ENCODE measurements at places on chromosomes 11 and 22.
A peak's percentile ranks its signal among the peaks of the same experiment; 100 is the strongest.

- no peak for DNase-seq
Measured at GRCh38 chr22:40121461-40121860, 56.3 kb upstream of the TNRC6B start.

- no peak for DNase-seq
Measured at GRCh38 chr11:62546929-62547625, 471 bp upstream of the AHNAK start.

DNA sequence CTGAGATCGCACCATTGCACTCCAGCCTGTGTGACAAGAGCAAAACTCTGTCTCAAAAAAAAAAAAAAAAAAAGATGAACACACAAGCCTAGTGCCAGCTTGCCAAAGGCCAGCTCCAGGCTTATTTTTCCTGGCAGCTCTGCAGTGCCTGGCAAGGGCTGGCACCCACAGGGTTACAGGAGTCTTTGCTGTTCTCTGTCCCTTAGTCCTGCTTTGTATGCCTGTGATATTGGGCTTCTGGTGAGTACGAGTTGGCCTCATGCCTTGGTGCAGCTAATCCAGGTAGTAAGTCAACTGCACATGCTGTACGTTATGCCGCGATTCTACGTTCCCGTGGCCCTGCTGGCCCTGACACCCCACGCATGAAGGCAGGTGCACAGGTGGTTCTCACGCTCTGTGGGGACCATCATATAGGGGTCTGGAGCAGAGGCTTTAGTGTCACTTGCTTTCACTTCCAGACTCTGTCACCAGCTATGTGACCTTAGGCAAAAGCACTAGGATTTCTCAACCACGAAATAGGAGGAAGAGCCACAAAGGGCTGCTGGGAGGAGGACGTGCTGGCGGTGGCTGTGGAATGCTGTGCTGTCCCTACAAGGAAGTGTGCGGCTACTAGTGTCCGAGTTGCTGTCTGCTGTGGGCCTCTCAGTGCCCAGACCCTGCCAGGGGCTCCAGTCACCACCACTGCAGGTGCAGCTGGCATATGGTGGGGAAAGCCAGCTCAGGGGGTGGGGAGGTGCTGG, 21.4 kb upstream of the RASL10A start:
- DNase-seq = no peak

- DNase-seq = no peak
Measured at GRCh38 chr11:111213256-111213655, 32.3 kb upstream of the POU2AF2 start.

- DNase-seq = peak; percentile 67
Measured at GRCh38 chr22:38753948-38754750, 1.6 kb downstream of the SUN2 start.

All from head of caudate nucleus (tissue), 42 donors.